Lower leg skin (tissue), 4 donors: ENCODE measurements at places on chromosomes 5 and 9. TPM values are rescaled to one million over a fixed set of nuclear protein-coding genes. Genes with fewer than 3 reads are reported as not detected.

Gene SNX30
- 14.0 TPM for total RNA-seq

DNA sequence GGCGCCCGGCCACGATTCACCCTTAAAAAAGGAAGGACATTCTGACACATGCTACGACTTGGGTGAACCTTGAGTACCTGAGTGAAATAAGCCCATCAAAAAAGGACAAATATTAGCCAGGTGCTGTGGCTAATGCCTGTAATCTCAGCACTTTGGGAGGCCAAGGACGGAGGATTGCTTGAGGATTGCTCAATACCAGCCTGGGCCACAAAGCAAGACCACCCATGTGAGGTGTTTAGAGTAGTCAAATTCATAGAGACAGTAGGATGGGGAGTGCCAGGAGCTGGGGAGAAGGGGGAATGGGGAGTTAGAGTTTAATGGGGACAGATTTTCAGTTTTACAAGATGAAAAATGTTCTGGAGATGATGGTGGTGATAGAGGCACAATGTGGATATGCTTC is 32.1 kb upstream of the IER5L start:
- no peak for DNase-seq

GRCh38 chr5:148913985-148914431 is 87.6 kb downstream of the ADRB2 start:
- no peak for DNase-seq

- no peak for DNase-seq
Measured at GRCh38 chr9:112867275-112867991, 23.2 kb downstream of the SLC46A2 start.

Gene RFESD
- 4.6 TPM for total RNA-seq

DNA sequence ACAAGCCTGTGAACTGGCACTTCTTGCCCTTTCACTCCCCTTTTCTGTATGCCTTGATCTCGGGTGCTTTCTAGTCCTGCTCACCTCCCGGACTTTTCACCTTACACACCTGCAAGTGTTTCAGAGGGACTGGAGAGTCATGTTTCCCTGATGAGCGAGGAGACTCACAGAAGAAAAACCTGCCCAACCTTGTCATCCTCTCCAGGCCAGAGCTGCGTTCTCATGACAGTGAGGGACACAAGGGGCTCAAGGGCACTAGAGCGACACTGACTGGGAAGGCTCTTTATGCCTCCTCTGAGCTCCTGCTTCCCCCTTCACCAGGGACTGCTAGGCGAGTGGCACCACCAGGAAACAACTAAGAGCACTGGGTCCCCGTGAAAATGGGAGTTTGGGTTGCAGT is 376.9 kb upstream of the RPS23 start:
- no peak for DNase-seq

DNA sequence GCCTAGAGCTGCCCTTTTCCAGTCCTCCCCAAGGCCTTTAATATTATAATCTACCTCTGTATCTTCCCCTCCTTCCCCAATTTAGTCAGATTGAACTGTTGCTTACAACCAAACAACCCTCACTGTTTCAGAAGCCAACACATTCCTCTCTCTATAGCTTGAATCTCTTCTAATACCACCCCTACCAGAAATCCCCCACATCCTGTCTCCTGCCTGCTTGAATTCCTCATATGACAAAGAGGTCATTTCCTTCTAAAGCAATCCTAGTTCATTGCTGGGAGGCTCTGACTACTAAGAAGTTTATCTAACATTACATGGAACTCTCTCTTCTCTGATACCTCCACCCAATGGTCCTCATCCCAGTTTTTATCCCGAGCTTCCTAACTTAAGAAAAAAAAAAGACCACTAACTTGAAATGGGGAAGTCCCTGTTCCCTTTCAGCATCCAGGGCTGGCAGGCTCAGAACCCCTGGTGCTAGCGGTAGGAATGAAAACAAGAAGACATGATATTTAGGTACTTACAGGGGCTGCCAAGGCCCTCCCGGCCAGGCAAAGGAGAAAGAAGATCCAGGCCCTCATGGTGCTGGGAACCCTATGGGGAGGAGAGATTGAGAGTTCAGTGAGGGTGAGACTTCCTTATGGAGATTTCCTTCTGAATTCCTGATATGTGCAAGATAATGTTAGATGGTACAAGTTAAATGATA is 11.0 kb downstream of the SPARC start:
- no peak for DNase-seq

Gene FOXI1
- total RNA-seq = 5.3 TPM

Gene FAM153A
- total RNA-seq = 6.0 TPM

Gene CDH6
- total RNA-seq = 1.0 TPM

- DNase-seq = no peak
Measured at GRCh38 chr5:155833287-155833686, 493.7 kb upstream of the SGCD start.

Gene FOXD4L5
- not detected for total RNA-seq

GRCh38 chr5:109996246-109996645 is 306.5 kb downstream of the MAN2A1 start:
- no peak for DNase-seq
